ENCODE measurements at places on chromosomes 16 and 17.

- peak; percentile 46 for DNase-seq
Measured at GRCh38 chr16:15639061-15639568, 3.8 kb downstream of the MARF1 start.

DNA sequence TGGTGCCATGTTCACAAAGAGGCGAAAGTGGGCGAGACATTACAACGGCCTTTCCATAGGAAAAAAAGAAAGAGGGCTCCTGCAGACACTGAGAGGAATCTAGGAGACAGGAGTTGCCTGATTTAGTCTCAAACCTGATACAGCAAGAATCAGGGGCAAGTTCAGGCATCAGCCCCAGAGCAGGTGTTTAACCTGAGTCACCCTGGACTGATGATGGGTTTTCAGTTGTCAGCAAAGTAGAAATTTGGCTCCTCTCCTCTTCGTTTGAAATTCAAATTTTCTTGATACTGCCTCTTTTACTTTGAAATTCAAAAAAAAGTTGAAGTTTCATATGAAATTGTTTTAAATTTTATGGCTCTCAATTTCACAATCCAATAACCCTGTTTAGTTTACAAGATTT, 189.5 kb downstream of the ABCC12 start:
- DNase-seq: no peak

- no peak for DNase-seq
Measured at GRCh38 chr17:41530062-41531048, 2.2 kb upstream of the KRT19 start.

DNA sequence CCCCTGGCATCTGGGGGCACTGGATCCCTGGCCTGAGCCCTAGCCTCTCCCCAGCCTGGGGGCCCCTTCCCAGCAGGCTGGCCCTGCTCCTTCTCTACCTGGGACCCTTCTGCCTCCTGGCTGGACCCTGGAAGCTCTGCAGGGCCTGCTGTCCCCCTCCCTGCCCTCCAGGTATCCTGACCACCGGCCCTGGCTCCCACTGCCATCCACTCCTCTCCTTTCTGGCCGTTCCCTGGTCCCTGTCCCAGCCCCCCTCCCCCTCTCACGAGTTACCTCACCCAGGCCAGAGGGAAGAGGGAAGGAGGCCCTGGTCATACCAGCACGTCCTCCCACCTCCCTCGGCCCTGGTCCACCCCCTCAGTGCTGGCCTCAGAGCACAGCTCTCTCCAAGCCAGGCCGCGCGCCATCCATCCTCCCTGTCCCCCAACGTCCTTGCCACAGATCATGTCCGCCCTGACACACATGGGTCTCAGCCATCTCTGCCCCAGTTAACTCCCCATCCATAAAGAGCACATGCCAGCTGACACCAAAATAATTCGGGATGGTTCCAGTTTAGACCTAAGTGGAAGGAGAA, 13.5 kb downstream of the STH start:
- no peak for DNase-seq

DNA sequence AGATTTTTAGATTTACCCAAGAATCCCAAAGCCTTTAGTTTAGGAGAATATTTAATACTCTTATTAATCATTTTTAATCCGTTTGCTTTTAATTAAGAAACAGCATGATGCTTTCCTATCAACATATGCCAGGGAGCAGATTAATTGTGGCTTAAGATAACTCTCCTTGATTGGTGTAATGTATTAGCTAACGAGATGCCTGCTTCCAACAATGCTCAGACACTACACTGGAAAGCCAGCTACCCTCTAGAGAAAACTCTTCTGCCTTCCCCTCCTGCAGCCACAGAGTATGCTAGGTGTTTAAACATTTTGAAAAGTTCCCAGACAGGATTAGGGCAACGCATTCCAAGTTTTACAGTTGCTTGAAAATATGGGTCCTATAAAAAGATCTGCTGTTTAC, 142.2 kb downstream of the AATF start:
- DNase-seq: no peak

GRCh38 chr16:85935974-85936760, 37.2 kb downstream of the IRF8 start:
- peak; percentile 69 for DNase-seq

Measured in CD4-positive, alpha-beta T cell treated with Interleukin-2 at 100 ng/mL for 4 hours (primary cell).